HFF-Myc (cell line): ENCODE measurements at places on chromosomes 1 and 21.

- no peak for DNase-seq
These were observed 28.2 kb downstream of the GPBP1L1 start for GRCh38 chr1:45658171-45658570.

GRCh38 chr1:162191396-162192305 is 122.2 kb downstream of the NOS1AP start:
- no peak for DNase-seq

DNA sequence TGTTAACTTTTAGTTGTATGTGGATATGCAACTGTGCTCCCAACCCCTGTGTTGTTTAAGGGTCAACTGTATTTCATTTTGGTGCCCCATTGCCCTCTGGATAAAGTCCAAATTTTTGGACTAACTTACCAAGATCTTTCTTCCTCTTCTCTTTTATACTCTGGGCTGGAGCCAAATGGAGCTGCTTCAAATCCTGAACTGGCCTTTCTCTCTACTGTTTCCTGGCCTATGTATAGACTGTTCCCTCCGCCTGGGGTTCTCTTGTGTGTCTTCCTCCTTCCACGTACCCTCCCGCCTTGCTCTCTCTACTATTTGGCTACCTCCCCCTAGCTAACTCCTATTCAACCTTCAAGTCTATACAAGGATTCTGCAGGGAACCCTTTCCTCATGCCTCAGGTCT is 8.4 kb upstream of the CDC14A start:
- no peak for DNase-seq

GRCh38 chr1:25735956-25736529 is 64.0 kb upstream of the SELENON start:
- no peak for DNase-seq

GRCh38 chr1:90382161-90382560 is 334.9 kb downstream of the BARHL2 start:
- DNase-seq: no peak

DNA sequence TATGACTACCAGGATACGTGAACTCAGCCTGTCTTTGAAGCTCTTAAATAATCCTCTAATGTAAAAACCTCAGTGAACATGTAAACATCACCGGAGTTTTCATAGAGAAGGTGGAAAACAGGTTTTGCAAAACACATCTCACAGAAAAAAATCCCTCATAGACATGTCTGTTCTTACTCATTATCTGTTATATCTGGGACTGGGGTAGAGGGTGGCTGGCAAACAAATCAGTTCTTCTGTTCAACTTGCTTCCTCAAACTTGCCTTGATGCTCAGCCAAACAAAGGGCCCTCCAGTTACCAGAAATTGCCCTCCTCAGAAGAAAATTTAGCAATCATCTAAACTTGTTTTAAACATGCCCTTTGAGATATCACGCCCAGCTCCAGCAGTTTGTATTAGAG is 66.1 kb upstream of the CXADR start:
- no peak for DNase-seq

- DNase-seq: no peak
These were observed 1.7 kb downstream of the ANGPTL1 start for GRCh38 chr1:178869119-178869697.
